Tibial nerve (tissue), 4 donors: ENCODE measurements at places on chromosomes 6 and 20.

GRCh38 chr20:19975901-19976300 is 41.3 kb upstream of the NAA20 start:
- H3K27me3 ChIP-seq, result no peaks in the 10 kb centered on the region
- H3K4me3 ChIP-seq, result peak overlapping the region; percentile 64
- DNase-seq, result no peak

GRCh38 chr6:89564752-89565427 is 73.7 kb downstream of the LYRM2 start:
- H3K27me3 ChIP-seq, result no peaks in the 10 kb centered on the region
- H3K27ac ChIP-seq, result no peak overlapping the region
- DNase-seq, result no peak
- peaks cover 34% of the 10 kb centered on the region for H3K4me1 ChIP-seq
- no peak overlapping the region for H3K4me3 ChIP-seq
- H3K36me3 ChIP-seq, result no peaks in the 10 kb centered on the region

GRCh38 chr20:23331450-23332350 is 18.9 kb upstream of the NXT1 start:
- DNase-seq, result no peak
- H3K36me3 ChIP-seq, result no peaks in the 10 kb centered on the region
- no peak overlapping the region for H3K4me3 ChIP-seq
- no peak overlapping the region for H3K27ac ChIP-seq

- no peaks in the 10 kb centered on the region for H3K4me1 ChIP-seq
- H3K36me3 ChIP-seq, result no peaks in the 10 kb centered on the region
- no peak for DNase-seq
- no peak overlapping the region for H3K4me3 ChIP-seq
- H3K27me3 ChIP-seq, result no peaks in the 10 kb centered on the region
Measured at GRCh38 chr6:69589626-69590025, 207.2 kb downstream of the LMBRD1 start.

- no peaks in the 10 kb centered on the region for H3K36me3 ChIP-seq
- no peaks in the 10 kb centered on the region for H3K27me3 ChIP-seq
- no peaks in the 10 kb centered on the region for H3K4me1 ChIP-seq
- no peak overlapping the region for H3K4me3 ChIP-seq
Measured at GRCh38 chr6:146027586-146028251, 1.1 kb upstream of the GRM1 start.

- H3K27ac ChIP-seq, result no peak overlapping the region
- peak overlapping the region; percentile 26 for H3K4me3 ChIP-seq
- H3K27me3 ChIP-seq, result peaks cover 44% of the 10 kb centered on the region
- H3K36me3 ChIP-seq, result no peaks in the 10 kb centered on the region
- H3K4me1 ChIP-seq, result no peaks in the 10 kb centered on the region
Measured at GRCh38 chr6:43454696-43455530, 435 bp downstream of the DLK2 start.

- no peaks in the 10 kb centered on the region for H3K36me3 ChIP-seq
- no peak for DNase-seq
- H3K4me1 ChIP-seq, result peaks cover 12% of the 10 kb centered on the region
Measured at GRCh38 chr6:104522533-104522932, 337.2 kb downstream of the HACE1 start.
